ENCODE measurements at places on chromosomes 11 and 22.

GRCh38 chr11:43315966-43316365 lies 4.2 kb downstream of the API5 start:
- DNase-seq, result no peak

GRCh38 chr11:116473790-116474346 lies 298.9 kb downstream of the BUD13 start:
- no peak for DNase-seq

GRCh38 chr11:22584976-22585375 lies 40.6 kb downstream of the FANCF start:
- no peak for DNase-seq

GRCh38 chr22:38247713-38248112 lies 25.1 kb downstream of the TMEM184B start:
- no peak for DNase-seq

- no peak for DNase-seq
Measured at GRCh38 chr22:48858121-48858520, 969.6 kb downstream of the BRD1 start.

DNA sequence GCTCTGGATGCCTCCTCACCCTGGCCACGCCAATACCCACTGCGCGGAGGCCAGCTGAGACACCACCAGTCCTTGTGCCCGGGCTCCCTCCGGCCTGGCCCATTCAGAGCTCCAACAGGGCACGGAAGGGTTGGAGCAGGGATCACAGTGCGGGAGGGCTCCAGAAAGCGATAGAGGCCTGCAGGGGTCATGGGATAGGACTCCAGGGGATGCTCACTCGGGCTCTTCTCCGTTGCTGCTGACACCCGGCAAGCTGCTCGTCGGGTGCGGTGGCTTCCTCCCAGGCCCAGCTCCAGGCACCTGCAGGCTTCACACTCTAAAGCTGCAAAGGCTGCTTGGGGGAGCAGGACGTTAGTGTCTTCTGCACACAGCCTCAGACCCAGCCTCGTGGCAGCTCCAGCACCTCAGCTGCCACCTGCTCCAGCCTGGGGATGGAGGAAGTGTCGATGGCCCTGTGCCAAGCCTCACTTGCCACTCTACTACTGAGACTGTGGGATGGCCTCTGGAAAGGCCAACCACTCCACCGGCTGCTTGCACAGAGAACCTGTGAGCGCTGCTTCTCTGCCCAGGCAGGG lies 10.6 kb downstream of the WNT7B start:
- DNase-seq, result no peak
